ENCODE measurements at places on chromosomes 16 and 17.

DNA sequence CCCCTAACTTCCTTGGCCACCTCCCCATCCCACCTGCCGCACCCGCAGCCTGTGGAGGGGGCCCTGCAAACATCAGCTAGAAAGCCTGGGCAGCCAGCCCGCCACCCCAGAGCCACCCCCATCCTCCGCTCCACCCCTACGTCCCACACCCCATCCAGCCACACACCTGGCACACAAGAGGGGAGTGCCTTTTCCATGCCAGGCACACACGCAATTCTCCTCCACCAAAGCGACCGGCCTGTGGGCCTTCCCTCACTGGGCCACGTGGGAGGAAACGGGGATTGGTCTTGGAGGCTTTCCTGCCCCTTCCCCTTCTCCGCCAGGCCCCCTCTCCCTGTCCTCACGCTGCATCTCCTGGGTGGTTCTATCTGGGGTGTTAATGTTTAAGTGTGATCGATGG, 48.7 kb upstream of the TNRC6C start:
- DNase-seq: no peak

- no peak for DNase-seq
These were observed 272.4 kb downstream of the C16orf95 start for GRCh38 chr16:87044829-87045228.

- no peak for DNase-seq
These were observed 4.5 kb downstream of the ZNF646 start for GRCh38 chr16:31078597-31079341.

GRCh38 chr16:58421059-58421458, 28.8 kb downstream of the GINS3 start:
- DNase-seq: no peak

- no peak for DNase-seq
These were observed 3.4 kb downstream of the WWOX start for GRCh38 chr16:78102865-78103264.

DNA sequence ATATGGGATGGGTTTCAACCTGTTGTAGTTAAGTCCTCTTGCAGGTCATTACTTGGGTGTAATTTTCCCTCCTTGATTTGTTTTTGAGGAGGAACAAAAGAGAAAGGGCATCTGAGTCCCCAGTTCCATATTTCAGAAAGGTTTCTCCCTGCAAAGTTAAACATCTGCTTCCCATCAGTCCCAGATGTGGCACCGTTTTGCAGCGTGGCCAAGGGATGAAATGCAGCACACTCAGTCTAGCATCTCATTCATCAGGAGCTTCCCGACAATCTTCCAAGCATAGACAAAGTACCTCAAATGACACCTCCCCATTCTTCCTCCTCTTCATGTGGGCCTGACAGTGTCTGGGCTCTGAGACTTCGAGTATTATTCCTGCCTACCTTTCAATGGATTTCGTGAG, 363.7 kb upstream of the SOX9 start:
- DNase-seq: no peak

DNA sequence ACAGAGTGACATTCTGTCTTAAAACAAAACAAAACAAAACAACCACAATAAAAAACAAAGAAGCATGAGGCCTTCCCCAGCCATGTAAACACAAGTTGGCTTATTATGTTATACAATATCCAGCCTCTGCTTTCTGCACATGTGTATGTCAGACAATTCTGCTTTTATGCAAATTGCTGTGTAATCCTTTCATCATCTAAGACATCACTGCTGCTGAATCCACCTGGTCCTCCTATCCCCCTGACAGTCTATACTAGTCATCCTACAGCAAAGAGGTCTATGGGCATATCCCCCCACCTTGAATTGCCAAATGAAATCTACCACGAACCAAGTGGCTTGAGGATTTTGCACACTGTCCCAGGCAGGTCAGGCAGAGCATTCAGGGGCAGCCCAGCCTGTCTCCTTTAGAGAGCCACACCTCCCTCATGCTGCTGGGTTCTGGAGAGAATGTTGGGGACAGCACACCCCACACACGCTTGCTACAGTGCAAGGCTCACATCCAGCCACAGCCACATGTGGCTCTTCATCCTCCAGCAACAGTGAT, 339.6 kb upstream of the CDH5 start:
- no peak for DNase-seq

GRCh38 chr16:66605177-66605978, 874 bp downstream of the CMTM3 start:
- peak; percentile 31 for DNase-seq

DNA sequence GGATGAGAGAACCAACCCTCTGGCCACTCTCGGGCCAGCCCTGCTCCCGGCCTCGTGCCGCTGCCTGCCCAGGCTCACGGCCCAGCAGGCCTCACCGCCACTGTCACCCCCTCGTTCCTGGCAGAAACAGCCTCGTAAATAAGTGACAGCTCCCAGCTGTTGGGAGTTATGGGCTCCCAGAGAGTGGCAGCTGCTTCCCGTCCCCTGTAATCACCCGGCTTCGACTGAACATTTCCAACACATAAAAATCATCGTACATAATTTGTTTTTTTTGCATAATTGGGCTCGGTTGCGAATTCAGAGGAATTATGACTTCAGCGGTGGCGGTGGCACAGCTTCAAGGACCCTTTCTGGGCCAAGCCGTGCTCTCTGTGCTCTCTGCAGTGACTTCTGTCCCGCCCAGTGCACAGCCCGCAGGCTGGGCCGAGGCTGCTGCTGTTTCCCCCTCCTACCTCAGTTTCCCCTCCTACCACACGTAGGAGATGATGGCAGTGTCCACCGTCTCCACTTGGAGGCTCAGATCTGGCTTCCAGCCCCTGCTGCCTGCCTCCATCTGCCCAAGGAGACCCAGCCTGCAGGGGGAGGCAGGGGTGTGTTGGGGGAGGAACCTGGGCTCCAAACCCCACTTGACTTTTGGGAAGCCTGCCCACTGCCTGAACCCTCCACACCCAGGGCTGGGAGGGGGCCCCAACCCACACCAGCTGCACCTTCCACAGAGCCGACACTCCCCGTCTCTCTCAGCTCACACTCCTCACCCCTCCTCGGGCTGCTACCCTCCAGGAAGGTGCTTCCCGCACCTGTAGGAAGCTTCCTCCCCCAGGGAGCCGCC, 84.9 kb downstream of the RTN4RL1 start:
- no peak for DNase-seq

Measured in fibroblast of skin of right quadriceps (primary cell).